ENCODE measurements at places on chromosomes 7 and 10.

GRCh38 chr7:133330085-133330484 is 77.2 kb downstream of the EXOC4 start:
- DNase-seq = no peak

DNA sequence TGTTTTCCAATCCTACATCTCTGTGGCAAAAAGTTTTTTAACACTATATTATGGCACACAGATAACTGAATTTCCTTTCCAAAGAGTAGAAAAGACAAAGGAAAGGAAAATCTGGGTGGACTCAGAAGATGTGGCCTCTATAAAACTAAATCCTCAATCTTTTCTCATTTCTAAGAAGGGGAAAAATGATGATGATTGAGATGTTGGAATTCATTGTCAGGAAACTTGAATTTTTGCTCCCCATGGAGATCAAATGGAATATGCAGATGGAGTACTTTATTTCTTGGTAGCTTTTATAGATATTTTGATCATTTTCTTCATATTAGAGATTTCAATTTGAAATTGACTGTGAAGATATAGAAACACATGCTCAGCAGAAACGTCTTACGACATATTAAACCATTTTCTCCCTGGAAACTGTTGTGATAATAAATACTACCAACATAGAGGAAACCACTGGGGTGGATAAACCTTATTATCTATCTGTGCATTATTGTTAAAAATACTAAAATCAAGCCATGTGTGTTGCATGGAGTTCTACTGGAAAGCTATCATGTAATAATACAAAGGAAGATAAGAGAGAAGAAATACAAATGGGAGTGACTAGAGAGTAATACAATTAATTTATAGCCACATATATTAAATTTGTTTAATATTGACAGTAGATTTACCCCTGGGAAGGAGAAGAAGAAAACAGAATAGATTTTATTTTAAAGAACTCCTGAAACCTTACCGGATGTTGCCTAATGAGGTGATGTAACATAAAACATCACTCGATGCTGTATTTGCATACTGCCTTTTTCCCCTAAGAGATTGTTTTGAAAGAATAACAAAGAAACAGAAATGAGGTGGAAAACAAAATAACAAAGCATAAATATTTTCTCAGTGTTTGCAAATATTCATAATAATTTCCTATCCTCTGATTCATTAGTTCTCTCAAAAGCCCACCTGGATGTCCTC is 931.2 kb upstream of the C7orf33 start:
- DNase-seq = no peak

DNA sequence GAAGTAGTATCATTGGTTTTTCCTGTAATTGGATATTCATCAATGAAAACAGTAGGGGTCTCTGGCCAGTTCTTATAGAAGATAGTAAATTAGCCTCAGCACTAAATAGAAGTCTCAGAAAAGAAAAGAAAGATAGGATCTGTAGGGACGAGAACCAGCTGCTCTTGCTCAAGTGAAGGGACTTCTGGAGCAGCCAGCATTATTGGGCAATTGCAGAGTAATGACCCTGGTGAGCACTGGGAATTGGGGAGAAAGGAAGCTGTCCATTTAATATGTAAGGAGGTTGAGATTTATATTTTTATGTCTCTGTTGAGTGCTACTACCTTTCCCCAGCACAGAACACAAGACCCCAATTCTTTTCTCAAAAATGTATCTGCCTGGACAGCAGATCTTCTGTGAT is 61.2 kb upstream of the WNT16 start:
- DNase-seq = no peak

GRCh38 chr7:152025937-152026890 is 740 bp downstream of the GALNT11 start:
- no peak for DNase-seq

GRCh38 chr7:141525973-141526514 is 25.2 kb upstream of the AGK start:
- DNase-seq = no peak

DNA sequence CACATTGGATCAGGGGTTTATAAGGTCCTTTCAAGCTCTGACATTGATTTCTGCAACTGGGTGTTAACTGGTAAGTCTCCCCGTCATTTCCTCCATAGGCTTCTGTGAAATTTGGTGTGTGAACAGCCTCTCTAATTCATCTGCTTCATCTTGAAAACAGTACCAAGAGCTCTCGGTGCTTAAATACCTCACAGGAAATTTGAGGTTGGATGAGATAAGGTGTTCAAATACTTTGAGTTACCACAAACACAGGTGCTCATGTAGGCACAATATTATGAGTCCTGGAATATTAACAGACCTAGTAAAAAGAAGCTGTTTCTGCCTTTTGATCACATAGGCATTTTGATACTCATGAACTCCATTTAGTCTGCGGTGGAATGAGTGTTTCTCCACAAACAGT is 85.2 kb downstream of the RTKN2 start:
- DNase-seq = no peak

- no peak for DNase-seq
Measured at GRCh38 chr10:68811314-68812009, 15.9 kb upstream of the STOX1 start.

DNA sequence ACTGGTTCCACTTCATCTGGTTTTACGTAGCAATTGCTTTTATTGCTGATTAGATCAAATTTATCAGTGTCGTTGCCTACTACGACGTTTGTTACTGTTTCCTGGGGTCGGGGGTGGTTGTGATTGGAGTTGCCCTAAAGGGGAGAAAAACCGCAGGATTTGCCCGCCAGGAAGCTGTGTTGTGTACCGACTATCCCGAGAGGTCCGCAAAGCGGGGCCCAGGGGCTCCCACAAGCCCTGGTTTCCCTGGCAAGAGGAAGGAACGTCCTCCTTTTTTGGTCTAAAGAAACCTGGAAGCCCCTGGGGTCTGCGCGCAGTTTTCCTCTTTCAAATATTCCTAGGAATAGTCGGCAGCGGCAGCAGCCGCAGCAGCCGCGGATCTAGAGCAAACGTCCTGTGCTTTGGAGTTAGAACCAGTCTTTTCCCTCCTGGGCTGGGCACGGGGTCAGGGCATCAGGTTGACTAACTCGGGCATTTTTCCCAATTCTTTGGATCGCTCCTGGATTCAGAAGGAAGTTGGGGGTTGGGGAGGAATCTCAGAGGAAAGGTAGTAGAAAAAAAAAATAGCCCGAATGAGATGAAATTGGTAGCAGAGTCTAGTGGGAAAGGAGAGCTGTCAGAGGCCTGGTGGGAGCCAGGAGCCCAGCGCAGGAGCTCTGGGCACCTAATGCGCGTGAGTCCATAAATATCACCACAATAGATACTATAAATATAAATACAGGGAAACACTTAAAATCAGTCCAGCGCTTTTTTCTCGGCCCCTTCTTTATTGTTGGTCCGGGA is 4.6 kb downstream of the VAX1 start:
- no peak for DNase-seq

DNA sequence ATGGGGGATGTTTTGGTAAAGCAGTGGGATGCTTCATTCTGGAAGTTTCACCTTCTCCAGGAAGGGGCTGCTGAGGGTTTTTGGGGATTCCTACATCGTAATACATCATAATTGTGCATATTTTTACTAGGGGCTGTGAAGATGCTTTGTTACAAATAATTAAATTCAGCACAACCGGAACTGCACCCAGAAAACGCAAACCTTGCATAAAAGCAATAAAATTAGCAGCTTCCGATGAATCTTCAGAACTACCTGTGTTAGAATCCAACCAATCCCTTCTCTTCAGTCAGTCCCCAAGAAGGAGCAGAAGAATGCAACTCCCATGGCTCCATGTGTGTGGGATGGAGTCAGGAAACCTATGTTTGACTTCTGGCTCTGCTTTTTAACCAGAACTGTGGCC is 48.4 kb upstream of the HMX3 start:
- no peak for DNase-seq

- DNase-seq = no peak
Measured at GRCh38 chr7:71553306-71553705, 421.4 kb downstream of the GALNT17 start.

DNA sequence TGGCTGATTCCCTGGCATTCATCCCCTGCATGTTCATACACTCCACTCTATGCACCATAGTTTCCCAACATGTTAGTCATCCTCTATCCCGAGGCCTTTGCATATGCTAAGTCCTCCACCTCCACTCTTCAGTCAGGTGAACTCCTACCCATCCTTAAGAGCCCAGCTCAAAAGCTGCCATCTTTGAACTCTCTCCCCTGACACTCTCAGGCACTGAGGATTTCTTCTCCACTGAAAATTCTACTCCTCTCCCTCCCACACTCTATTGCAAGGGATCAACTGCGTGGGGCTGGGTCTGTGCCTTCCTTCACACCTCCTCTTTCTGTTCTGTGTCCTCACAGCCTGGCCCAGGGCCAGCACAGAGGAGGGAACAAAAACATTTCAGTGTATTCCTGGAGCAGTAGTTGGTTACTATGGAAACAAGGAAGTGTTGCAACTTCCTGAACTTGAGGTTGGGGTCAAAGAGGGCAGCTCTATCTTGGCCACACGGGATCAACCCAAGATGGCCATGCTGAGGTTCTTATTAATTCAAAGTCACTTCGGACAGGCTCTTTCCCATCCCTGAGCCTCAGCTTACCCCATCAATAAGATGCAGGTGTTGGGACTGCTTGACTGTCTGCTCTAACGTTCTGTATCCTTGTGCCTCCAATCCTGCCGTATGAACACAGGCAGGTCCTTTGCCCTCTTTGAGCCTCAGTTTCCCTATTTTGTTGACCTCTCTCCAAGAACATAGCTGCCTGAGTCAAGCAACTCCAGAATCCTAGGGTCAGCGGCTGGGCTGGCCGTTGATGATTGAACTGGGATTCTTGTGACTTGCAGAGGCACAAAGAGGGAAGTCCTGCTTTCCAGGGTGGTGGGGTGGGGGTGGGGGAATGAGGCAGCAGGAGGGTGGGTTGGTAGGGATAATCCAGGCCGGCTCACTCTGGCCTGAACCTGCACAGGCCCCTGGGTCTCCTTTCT is 15.5 kb downstream of the ZMIZ1 start:
- no peak for DNase-seq

- DNase-seq = no peak
Measured at GRCh38 chr10:113100281-113100680, 150.2 kb downstream of the TCF7L2 start.

GRCh38 chr10:12594448-12594944 is 245.1 kb downstream of the CAMK1D start:
- DNase-seq = no peak

DNA sequence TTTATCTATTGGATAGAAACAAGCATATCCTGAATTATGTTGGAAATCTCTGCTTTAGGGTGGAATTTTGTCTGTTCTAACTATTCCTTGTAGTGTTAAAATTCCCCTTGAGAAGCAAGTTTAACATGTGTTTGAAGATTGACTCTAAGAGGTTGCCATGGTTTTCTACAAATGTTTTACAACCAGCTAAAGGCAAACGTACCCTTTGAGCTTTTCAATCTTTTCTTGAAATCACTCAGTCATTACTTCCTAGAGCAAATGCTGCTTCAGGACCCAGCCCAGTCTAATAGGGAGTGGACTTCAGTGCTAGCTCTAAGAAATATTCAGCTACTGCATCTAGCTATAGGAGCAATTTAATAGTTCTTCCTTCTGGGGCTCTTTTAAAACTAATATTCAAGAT is 118.8 kb upstream of the IFRD1 start:
- DNase-seq = no peak

DNA sequence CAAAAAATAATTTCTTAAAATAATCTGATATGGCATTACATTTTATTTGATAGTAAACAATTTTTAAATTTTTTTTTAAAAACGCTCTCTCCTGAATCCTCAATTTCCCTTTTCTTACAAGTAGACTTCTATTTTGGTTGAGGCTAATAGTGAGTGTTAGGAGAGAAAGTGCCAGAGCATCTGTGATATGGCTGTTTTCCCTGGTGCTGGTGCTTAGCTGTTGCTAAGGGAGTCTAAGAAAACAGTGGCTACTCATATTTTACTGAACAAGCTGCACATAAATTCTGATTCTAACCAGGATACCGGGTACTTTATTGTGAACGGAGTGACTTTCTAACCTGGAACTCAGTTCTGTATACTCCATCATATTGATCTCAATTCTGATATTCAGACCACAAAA is 311.1 kb upstream of the KIAA1217 start:
- DNase-seq = no peak

DNA sequence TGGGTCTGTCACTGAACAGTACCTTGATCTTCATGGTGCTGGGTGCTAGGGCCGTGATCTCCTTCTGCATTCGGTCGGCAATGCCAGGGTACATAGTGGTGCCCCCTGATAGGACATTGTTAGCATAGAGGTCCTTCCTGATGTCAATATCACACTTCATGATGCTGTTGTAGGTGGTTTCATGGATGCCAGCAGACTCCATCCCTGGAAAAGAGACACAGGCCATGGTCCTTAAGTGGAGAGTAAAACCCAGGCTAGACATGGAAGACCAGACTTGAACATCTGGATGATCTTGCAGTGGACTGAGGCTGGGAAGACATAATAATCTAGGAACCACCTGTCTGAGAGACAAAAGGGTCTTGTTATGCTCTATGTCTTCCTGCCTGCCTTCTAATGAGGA is 14.5 kb downstream of the ACTA2 start:
- DNase-seq = no peak

DNA sequence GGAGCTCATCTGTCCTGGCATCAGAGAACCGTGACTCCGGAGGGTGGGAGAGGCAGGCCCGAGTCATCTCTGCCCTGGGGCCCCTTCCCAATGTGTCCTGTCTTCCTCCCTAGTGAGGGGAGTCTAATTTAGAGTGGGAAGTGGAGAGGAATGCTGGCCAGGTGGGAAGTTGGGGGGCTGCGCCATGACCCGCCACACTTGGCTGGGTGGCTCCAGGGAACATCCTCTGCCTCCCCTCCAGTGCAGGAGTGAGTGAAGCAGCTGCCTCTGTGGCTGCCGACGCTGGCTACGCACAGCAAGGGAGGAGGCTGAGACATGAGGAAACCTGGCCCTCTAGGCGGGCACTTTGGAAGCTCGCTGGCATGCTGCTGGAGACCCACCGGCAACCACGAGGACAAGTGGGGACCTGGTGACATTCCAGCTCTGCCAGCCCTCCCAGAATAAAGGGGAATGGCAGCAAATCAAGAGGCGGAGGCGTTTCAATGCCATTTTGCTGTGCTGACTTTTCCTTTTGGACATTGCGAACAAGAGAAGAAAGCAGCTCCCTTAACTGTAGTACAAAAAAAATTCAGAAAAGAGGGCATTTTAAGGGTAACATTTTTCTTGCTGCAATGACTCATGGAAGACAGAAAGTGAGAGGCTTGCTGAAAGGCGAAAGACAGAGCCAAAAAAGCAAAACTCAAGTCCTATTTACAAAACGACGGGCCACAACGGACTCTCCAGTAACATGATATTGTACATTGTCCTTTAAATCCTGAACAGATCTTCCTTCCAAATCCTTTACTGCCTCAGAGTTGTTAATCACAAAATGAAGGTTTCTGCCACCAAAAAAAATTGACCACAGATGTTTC is 121.2 kb upstream of the PITRM1 start:
- no peak for DNase-seq

DNA sequence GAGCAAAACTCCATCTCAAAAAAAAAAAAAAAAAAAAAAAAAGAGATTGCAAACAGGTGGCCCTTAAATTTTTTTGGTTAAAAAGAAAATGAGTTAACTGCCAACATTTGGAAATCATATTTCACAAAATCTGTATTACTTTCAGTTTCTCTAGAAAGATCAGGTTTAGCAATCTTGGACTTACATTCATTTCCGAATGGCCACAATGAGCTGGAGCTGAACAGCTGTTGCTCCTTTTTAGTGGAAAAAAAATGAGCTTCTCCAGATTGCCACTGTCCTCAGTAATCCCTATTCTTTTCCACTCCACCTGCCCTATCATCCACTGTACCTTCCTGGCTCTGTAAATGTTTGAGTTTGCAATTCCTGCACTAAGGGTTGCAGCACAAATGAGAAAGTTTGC is 43.6 kb downstream of the RAB11FIP2 start:
- DNase-seq = no peak

Measured in activated CD8-positive, alpha-beta memory T cell treated with anti-CD3 and anti-CD28 coated beads for 1 hour (primary cell).